ENCODE measurements at places on chromosomes 5 and 9.

- no peak for DNase-seq
These were observed 53.7 kb downstream of the MTMR12 start for GRCh38 chr5:32259033-32259432.

- peak; percentile 63 for DNase-seq
These were observed 5.5 kb downstream of the NR2F1 start for GRCh38 chr5:93588352-93589151.

DNA sequence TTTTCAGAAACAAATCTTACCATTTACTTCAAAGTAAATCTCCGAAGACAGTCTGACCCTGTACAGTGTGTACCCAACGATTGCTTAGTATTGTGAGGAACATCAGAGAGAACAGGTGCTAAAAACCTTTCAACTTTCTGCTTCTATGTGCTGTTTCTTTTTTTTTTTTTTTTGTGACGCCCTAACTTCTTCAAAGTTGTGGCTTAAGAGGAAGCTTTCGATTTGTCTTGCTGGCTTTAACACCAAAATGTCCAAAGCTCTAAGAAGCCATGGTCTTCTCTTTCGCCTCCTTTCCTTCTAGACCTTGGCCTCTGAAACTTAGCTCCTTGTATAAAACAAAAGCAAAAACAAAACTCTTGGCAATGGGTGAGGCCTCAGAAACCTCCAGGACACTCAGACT is 1.2 kb downstream of the TNFSF8 start:
- DNase-seq = no peak

GRCh38 chr5:34587355-34588241 is 68.5 kb upstream of the RAI14 start:
- DNase-seq = no peak

- DNase-seq = no peak
These were observed 41.9 kb downstream of the LIX1 start for GRCh38 chr5:97100476-97100875.

GRCh38 chr5:60585618-60586017 is 114.3 kb downstream of the DEPDC1B start:
- DNase-seq = no peak

GRCh38 chr9:112726428-112726827 is 8.5 kb upstream of the INIP start:
- no peak for DNase-seq

DNA sequence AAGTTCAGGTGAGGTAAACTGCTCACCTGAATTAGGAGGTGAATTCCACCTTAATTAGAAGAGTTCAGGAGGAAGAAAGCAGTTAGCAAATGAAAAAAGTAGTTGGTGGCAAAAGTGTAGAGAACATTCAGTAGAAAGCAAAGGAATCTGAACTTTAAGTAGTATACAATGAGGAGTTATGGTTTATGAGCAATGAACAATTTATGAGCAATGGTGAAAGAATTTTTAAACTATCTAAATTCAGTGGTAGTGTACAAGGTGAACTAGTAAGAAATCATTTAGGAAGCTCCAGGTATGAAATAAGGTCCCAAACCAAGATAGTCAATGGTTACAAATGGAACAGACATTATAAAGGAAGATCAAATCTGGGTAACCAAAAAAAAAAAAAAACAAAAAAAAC is 3.1 kb downstream of the CETN3 start:
- DNase-seq = no peak

- no peak for DNase-seq
These were observed 169.2 kb downstream of the SAXO1 start for GRCh38 chr9:18863791-18864190.

GRCh38 chr5:138697720-138698360 is 55.4 kb upstream of the CTNNA1 start:
- no peak for DNase-seq

GRCh38 chr5:89967771-89968444 is 441.6 kb downstream of the CETN3 start:
- no peak for DNase-seq

GRCh38 chr5:151825445-151825844 is 53.7 kb downstream of the G3BP1 start:
- DNase-seq = peak; percentile 86

DNA sequence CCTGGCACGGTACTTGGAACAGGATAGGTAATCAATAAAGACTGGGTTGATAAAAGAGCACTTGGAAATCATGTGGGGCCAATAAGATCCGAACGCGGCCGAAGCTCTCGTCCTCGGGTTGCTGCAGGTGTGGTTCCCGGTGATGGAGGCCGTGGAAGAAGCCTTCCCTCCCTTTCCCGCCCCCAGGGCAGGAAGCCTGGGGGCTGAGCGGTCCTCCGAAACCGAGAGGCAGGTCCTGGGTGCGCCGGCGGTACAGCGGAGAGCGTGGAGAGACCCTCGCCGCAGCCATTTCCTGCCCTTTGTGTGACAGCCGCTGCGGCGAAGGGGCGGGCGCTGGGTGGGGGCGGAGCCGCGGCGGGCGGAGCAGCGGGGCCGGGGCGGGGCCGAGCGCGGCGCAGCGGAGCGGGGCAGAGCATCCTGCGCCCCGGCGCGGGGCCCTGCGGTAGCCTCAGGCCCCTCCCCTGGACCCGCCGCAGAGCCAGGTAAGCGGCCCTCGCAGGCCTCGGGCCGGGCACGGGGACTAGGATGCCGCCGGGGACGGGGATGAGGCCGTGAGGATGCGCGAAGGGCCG is at the start of gene CYFIP2:
CYFIP2 (plus strand) TSS at position 410 of the 572 bp plus-strand sequence. CDS start 19,239 bp downstream, outside the sequence.
- DNase-seq = peak; percentile 56

DNA sequence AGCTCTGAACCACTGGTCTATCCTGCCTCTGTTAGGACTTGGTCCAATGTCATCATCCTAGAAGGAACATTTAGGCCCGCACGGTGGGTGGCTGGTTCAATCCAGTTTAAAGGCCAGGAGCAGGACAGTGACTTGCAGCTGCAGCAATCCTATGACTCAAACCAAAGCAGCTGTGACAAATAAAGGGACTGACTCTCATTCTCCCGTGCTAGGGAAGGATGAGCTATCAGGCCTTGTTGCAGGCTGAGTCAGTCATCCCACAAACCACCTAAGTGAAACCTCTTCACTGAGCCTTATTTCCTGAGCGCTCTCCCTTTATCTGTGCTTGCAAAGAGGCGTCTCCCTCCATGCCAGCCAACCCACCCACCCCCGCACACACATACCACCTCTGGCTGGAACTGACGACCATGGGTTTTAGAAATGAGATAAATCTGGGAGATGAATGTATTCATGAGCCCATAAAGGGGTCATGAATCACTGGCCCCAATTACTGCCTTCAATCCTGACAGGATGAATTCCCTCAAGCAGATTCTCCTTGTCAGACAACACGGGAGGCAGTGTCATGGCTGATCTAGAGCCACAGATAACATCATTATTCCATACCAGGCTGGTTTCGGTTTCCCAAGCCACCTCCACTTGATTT is 93.4 kb downstream of the KCNIP1 start:
- DNase-seq = no peak

DNA sequence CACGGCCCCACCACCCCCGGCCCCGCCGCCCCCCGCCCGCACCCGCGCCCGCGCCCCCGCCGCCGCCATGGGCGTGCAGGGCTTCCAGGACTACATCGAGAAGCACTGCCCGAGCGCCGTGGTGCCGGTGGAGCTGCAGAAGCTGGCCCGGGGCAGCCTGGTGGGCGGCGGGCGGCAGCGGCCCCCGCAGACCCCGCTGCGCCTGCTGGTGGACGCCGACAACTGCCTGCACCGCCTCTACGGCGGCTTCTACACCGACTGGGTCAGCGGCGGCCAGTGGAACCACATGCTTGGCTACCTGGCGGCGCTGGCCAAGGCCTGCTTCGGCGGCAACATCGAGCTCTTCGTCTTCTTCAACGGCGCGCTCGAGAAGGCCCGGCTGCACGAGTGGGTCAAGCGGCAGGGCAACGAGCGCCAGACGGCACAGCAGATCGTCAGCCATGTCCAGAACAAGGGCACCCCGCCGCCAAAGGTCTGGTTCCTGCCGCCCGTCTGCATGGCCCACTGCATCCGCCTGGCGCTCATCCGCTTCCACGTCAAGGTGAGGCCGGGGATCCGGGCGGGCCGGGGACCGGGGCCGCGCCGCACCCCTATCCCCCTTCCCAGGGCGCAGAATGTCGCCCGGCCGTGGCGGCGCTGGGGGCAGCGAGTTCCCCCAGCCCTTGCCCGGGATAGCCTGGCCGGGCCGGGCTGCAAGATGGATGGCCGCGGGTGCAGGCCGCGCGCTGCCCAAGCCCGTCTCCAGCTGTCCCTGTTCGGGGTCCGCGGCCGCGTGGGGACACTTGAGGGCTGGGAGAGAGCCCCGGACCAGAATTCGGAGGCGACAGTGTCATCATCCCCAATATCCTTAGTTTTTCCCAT is 594 bp downstream of the FAM120A start:
- peak; percentile 52 for DNase-seq

DNA sequence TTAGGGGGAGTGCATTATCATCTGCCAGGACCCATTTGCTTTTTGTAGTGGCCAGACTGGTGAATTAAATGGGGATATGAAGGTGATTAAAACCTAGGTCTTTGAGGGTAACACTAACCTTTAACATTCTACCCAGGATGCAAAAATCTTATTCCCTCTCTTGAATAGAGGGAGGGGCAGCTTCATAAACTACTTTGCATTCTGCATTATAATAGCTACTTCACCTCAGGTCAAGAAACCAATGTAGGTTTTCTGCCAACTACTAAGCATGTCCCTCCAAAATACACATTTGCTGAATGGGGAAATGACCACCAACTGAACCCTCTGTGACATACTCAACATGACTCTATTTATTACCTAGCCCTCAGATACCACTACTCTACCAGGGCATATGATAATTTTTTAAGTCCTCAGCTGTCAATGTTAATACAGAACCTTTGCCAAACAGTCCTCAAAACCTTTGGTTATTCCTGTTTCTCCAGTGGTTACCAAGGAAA is 477.6 kb upstream of the CD180 start:
- no peak for DNase-seq

DNA sequence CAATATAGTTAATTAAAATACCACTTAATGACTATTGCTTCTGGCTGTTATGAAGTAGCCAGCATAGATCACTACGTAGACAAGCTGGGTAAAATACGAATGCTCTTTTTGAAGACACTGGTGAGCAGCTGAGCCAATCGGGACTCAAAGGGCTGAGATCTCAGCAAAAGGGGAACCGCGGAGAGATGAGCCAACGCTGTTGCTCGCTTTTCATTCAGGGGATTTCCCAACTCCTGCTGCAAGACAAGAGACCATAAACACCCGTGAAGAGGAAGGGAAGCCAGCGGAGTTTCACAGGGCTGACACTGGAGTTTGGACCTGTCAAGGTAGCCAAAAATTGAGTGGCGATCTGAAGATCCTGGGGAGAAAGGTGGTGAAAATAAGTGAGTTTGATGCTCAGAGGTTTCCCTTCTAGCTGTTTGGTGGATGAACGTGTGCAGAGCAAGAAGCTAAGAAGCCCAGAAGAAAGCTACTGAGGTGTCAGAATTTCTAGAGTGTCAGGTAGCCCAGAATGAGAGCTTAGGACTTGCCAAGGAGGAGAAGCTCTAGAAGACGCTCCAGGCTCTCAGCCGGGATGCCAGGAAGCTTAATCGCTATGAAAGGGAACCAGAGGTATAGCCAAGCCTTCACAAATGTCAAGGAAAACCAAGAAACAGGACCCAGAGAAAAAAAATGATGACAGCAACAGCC is 79.6 kb upstream of the RNU6ATAC start:
- no peak for DNase-seq

- peak; percentile 35 for DNase-seq
These were observed 27.8 kb downstream of the PRLR start for GRCh38 chr5:35202319-35203111.

Measured in cerebellar cortex (tissue), 1 donor.